ENCODE measurements at places on chromosomes 16 and 17. TPM values are rescaled to one million over a fixed set of nuclear protein-coding genes. Genes with fewer than 3 reads are reported as not detected.

DNA sequence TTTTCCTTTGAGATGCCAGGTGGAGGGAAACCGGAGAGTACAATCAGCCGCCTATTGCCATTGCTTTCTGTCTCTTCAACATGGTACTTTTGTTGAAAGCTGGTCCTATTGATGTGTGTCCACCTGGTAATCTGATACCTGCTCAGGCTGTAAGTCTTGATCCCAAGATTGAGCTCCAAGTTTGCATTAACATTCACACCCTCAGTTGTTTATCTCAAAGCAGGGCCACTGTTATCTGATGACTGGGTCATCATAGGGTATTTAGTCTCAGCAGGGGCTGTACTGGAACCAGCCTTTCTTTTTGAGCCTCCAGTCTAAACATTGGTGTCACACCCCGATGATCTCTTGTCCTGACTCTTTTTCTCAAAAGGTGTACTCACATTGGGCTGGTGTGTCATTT is 370.3 kb upstream of the TOM1L1 start:
- no peak for DNase-seq

NPIPB12 gene
- 103 TPM for polyA plus RNA-seq

- DNase-seq: no peak
Observed at GRCh38 chr17:34242587-34243363, 12.3 kb upstream of the CCL2 start.

IKZF3 gene
- 1.8 TPM for polyA plus RNA-seq

DNA sequence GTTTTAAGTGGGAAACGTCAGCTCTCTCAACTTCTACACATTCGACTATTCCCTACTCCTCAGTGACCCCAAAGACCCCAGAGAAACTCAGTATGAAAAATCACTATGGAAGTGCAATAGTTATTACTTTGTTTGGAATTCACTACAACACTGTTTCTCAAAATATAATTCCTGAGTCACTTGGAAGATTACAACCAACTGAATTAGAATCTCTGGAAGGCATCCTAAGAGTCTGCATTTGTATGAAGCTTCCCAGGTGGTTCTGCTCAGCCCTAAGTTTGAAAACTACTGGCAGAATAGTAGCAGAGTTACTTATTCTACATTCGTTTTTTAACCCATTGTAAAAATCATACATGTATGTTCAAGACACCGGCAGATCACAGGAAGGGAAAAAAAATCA is 525.6 kb downstream of the MAF start:
- no peak for DNase-seq

- DNase-seq: no peak
Observed at GRCh38 chr16:1428511-1428910, 2.4 kb upstream of the PERCC1 start.

DNA sequence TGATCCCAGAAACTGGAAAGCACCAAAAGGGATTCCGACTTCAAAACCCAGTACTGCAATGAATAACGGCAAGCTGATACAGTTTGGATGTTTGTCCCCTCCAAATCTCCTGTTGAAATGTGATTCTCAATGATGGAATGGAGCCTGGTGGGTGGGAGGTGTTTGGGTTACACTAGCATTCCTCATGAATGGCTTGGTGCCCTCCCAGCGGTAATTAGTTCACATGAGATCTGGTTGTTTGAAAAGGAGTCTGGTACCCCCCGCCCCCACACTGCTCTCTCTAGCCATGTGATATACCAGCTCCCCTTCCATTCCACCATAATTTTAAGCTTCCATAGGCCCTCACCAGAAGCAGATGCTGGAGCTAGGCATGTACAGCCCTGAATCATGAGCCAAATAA is 40.1 kb downstream of the RANBP10 start:
- no peak for DNase-seq

GRCh38 chr17:63295288-63295687 is 150.8 kb downstream of the CYB561 start:
- DNase-seq: no peak

CCT6B gene
- 5.1 TPM for polyA plus RNA-seq

DNA sequence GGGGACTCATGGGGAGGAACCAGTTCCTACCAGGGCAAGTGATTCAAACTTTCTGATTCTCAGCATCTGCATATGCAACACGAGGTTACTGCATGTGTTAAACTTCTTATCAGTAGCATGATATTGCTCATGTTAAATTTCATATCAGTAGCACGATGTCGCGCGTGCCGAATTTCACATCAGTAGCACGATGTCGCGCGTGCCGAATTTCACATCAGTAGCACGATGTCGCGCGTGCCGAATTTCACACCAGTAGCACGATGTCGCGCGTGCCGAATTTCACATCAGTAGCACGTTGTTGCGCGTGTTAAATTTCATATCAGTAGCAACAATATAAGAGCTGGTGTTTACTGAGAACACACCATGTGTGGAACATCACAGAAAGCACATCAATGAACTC is 221.6 kb downstream of the GSG1L start:
- DNase-seq: no peak

DNA sequence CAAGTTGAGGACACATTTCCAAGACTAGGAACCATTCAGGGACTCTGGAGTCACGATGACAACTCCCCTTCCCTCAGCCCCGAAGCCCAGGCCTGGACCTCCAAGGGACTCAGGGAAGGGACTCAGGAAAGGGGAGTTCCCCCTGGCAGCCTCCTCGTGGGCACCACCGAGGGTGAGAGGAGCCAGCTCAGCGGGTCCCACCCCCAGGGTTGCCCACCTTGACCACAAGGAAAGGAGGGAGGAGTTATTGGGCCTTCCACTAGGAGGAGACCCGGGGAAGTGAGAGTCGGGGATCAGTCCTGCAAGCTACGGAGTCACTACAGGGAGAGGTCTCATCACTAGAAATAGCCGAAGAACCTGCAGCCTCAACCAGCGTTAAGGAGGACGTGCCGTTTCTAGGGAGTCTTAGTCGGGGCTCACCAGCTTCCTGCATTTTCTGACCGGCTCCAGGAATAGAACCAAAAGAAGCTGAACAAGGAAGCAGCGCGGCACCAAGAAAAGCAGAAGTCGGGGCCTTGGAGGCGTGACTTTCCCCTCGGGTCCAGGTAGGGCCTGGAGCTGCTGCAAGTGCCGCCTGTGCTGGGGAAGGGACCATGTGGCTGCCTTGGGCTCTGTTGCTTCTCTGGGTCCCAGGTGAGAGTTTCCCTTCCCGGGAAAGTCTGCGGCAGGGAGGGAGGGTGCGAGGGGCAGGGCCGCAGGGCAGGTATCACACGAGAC is at the start of gene CD300A:
Gene CD300A (plus strand): TSS at position 524 of the 717 bp plus-strand sequence. CDS start 70 bp downstream, at position 594.
- peak; percentile 83 for DNase-seq

- DNase-seq: no peak
Observed at GRCh38 chr17:43842975-43843325, 4.0 kb upstream of the CD300LG start.

DNA sequence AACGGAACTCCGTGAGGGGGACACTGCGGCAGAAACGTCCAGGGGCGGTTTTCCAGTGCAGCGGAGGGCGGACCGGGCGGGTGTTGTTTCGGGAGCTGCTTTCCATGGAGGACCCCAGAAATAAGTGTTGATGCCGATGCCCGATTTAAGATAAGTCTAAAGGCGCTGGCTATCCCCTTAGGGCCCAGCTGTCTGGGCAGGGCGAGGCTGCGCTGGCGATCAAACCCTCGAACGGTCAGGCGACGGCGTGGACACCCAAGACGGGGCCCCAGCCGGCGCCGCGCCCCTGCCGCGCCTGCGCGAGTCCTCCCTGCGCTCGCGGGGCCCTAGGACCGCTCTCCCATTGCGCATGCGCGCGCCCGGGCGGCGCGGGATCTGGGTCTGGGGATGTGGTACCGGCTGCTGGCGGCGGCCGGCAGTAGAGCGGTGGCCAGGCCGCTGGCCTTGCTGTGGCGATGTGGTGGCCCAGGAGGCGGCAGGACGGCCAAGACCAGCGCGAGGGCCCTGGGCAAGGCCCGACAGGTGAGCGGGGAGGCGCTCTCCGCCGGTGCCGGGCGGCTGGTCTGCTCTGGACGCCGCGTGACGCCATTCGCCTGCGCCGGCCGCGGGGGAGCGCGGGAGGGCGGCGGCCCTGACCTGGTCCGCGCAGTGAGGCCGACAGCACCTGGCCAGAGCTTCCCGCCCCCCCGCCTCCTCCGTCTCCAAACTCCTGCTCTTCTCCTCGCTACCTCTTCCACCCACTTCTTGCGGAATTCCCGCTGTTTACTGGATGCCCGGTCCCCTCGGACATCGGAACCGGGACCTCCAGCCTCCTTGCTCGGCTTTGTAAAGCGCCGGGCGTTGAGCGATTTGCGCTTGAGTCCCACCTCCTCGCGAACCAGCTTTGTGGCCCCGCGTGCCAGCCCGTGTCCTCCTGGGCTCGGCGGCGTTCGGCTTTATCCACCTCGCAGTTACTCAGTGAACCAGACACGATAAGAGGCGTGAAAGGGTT is 24.0 kb downstream of the DEF8 start:
- peak; percentile 97 for DNase-seq

DNA sequence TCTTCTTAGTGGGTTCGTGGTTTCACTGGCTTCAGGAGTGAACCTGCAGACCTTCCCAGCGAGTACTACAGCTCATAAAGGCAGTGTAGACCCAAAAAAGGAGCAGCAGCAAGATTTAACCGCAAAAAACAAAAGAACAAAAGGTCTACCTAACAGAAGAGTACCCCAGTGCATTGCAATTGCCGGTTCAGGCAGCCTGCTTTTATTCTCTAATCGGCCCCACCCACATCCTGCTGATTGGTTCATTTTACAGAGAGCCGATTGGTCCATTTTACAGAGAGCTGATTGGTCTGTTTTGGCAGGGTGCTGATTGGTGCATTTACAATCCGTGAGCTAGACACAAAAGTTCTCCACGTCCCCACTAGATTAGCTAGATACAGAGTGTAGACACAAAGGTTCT is 2.0 kb upstream of the ARRB2 start:
- DNase-seq: no peak

ZNF469 gene
- polyA plus RNA-seq: 2.1 TPM

GRCh38 chr16:80989801-80990200 is 16.9 kb downstream of the CMC2 start:
- no peak for DNase-seq

SCN4A gene
- 0.88 TPM for polyA plus RNA-seq

DNA sequence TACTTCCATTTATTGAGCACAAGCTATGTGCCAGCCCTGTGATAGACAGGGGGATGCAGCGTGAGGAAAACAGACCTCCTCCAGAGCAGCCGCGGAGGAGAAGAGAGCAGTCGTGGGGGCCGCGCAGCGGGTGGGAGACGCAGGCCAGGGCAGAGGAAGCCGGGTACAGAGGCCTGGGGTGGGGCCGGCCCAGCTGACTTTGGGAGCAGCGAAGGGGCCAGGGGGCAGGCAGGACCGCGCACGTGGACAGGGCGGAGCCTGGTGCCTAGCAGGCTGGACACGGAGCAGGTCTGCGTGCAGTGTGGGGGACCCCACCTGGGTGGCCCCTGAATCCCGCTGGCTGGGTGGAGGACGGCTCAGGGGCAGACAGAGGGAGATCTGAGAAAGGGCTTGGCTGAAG is 46.2 kb downstream of the ZFPM1 start:
- no peak for DNase-seq

- no peak for DNase-seq
Observed at GRCh38 chr16:50626868-50627267, 54.2 kb downstream of the SNX20 start.

PRSS53 gene
- 2.5 TPM for polyA plus RNA-seq

CASKIN1 gene
- polyA plus RNA-seq: 0.18 TPM

DNA sequence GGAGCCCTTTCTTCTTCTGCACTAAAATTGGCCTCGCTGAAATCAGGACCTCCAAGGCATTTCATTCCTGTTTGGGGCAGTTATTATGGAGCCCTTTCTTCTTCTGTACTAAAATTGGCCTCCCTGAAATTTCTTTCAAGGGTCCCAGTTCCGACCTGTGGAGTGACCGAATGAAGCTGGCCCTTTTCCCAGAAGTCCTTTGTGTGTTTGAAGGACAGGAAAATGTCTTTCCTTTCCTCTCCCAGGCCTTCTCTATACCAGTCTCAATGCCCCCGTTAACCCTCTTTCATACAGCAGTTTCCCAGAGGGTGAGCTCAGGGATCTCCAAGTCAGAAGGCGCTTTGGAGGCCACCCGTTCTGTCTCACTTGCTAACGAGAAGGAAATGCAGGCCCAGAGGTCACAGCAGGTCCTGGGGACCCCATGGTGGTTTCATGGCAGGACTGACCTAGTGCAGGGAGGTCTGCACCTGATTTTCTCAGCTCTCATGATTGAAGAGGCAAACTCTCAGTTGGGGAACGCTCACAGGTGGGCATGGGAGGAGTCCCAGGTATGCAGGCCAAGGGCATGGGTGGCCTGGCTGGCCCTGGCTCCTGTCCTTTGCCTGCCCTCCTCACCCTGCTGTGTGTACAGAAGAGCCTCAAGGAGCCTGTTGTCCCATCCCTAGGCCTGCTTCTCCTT is 37.1 kb upstream of the DOC2B start:
- no peak for DNase-seq

NPB gene
- polyA plus RNA-seq: 1.4 TPM

DNA sequence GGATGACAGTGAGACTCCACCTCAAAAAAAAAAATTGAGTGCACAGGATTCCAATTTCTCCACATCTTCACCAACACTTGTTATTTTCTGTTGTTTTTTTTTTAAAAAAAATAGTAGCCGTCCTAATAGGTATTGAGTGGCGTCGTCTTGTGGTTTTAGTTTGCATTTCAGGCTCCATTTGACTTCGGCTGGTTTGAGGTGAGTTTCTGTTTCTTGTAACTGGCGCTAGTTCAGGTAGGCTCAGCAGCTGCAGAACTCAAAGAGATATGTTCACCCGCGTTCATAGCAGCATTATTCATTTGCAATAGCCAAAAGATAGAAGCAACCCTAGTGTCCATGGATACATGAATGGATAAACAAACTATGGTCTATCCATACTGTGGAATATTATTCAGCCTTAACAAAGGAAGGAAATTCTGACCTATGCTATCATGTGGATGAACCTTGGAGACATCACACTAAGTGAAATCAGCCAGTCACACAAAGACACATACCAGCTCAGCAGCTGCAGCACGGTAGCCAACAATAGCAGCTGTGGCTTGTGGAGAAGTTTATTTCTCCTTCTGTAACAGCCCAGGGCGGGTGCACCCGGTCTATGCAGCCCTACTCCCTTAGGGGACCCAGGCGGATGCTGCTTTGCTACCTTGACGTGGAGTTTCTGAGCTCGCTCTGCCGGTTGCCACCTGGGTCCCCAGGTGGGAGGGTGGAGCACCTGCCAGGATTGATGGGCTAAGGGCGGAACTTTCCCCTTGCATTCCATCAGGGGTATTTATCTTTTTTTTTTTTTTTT is 44.9 kb downstream of the TMEM235 start:
- no peak for DNase-seq
